ENCODE measurements at places on chromosomes 3 and 15.

DNA sequence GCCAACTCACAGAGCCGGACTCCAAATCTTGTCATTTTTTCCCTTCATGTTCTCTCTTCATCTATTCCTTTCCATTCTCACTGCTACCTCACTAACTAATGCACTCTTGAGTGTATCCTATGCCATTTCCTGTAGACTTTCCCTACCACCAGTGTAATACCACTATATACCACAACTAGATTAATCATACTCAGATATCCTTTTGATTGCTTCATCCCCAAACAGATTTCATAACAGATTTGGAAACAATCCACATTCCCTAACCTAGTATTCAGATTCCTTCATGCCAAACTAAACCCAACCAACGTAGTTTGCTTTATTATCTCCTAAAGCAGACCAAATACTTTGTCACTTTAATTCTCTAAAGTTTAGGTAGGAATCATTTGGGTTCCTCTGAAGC is 2.6 kb upstream of the PLOD2 start:
- no peak for DNase-seq

DNA sequence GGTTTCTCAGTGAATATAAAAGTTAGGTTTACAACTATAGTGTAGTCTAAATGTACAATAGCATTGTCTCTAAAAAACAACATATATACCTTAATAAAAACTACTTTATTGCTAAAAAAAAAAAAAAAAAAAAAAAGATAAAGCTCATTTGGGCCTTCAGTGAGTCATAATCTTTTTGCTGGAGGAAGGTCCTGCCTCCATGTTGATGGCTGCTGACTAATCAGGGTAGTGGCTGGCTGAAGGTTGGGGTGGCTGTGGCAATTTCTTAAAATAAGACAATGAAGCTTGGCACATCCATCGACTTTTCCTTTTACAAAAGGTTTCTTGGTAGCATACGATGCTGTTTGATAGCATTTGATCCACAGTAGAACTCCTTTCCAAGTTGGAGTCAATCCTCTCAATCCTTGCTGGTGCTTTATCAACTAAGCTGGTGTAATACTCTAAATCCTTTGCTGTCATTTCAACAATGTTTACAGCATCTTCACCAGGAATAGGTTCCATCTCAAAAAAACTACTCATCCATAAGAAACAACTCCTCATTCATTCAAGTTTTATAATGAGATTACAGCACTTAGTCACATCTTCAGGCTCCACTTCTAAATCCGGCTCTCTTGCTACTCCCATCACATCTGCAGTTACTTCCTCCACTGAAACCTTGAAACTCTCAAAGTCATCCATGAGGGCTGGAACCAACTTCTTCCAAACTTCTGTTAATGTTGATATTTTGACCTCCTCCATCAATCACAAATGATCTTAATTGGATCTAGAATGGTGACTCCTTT is 13.3 kb downstream of the ZNF280D start:
- DNase-seq = no peak

GRCh38 chr3:24929521-24929920 is 434.9 kb upstream of the THRB start:
- DNase-seq = no peak

- DNase-seq = peak; percentile 20
Observed at GRCh38 chr3:158465074-158465473, 105.9 kb upstream of the MLF1 start.

- no peak for DNase-seq
Observed at GRCh38 chr3:58429657-58430056, 4.0 kb downstream of the PDHB start.

GRCh38 chr3:123090728-123091531 is 24.1 kb downstream of the PDIA5 start:
- DNase-seq = peak; percentile 86

DNA sequence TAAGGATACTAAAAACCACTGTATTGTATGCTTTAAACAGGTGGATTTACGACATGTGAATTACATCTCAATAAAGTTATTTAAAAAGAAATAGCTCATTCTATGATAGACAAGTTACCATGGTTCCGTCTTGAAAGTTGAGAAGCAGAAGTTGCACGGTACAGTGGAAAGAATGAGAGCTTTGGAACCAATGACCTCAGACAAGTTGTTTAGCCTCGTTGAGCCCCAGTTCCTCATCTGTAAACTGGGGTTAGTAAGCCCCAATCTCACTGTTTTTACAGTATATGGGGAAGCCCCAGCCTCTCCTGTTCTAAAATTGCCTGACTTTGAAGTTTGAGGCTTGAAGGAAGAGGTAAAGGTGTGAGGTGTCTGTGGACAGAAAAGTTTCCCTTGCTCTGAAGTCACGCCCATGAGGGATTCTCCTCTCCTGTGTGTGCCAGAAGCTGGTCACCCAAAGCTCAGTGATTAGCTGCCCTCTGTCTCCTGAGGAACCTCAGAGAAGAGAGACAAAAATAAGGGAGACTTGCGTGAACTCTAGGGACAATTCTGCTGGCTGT is 10.0 kb downstream of the CRYGS start:
- DNase-seq = no peak

GRCh38 chr15:68674975-68675374 is 96.2 kb downstream of the CORO2B start:
- no peak for DNase-seq

GRCh38 chr3:134430174-134430573 is 55.6 kb downstream of the ANAPC13 start:
- no peak for DNase-seq

DNA sequence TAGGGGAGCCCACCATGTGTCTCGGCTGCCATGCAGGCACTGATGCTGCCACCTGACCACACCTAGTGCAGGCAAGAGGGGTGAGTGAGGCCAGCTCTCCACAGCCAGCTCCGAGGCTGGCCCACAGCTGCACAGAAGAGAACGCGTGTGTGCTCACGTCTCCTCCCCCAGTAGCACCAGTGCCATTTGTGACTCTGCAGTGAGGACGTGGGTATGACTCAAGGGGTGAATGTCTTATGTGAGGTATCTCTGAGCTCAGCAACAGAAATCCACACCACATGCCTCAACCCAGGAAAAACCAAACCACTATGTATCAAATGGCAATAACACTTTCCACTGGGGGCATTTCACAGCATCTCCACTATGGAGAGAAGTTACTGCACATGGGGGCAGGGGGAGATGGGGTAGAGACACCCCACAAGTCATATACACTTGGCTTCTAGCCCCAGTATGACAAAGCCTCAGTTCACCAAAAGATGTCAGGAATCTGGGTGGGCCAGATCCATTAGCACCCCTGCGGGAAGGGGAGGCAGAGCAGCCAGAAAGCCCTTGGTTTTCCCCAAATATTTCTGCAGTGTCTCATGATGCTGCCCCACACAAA is 87.6 kb downstream of the LRIG1 start:
- no peak for DNase-seq

GRCh38 chr15:45919806-45920205 is 285.0 kb downstream of the SQOR start:
- DNase-seq = no peak

GRCh38 chr15:55696221-55696620 is 46.7 kb downstream of the PRTG start:
- no peak for DNase-seq

GRCh38 chr3:116051040-116051439 is 394.2 kb downstream of the LSAMP start:
- DNase-seq = no peak
